ENCODE measurements at places on chromosomes 4 and X.

GRCh38 chr4:36111172-36111571 lies 133.1 kb downstream of the ARAP2 start:
- DNase-seq = no peak

DNA sequence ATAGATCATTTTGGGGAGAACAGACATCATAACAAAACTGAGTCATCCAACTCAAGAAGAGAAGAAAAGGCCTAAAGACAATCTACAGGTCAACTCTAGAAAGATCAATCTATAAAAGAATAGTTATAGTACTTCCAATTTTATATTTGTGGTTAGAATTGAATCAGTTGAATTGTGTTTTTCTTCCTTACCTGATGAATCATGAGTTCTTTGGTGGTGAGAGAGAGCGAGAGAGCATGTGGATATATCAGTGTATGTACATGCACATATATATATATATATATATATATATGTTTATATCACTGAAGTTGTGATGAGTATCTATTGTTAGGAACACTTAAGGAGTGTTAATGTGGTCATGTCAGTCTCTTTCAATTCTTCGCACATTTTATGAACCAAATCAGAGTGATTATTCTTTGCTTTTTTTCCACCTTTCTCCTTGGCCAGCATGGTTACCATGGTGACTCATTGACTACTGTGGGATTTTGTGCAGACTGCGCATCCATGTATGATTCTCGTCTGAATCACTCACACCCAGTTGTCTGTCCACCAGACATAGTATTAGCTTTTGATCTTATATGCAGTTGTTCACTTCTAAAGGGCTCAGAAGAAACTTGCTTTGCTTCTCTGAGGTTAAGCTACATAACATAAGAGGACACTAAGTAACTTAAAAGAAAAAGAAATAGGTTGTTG lies 90.4 kb upstream of the RAB40AL start:
- DNase-seq = no peak

- DNase-seq = no peak
Observed at GRCh38 chrX:151515237-151515636, 48.2 kb upstream of the PASD1 start.

DNA sequence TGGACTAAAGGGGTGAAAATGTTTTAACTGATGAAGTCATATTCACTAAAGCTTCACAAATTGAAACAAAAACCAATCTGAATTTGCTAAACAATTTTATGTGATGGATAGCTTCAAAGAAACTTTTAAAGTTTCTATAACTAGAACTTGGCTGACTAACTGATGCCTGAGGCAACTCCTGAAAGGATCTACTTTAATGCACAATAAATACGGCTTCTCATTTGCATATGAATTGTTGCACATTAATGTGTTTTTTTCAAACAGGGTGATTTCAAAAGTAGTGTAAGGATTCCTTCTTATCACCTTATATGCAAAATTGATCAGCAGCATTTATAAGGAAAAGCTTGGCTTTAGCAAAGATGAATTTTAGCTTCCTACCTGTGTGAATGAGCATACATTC lies 58.4 kb upstream of the ATOH1 start:
- DNase-seq = no peak

GRCh38 chr4:118282692-118283091 lies 70.1 kb downstream of the PRSS12 start:
- DNase-seq = no peak

DNA sequence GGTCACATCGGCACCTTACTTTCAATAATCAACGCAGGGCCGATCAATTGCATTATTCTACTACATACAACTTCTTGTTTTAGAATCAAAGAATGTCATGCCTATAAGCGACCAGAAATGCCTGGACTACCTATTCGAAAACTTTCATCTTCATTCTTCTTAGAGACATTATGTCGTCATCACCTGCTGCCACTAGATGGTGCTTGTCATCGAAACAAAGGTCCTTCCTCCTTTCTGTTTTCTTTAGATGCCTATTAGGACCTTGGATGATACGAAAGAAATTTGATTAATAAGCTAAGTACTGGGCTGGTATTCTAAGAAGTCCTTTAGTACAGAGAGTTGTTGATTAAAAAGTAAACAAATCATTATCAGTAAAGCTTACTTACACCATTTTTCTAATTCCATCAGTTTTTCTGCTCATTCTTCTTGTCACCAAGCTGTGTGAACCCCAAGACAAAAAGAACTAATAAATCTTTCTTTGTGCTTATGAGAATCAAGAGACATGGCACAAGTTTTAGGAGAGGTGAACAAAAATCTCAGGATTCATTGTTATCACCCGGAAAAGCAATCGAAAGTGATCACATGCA lies 154.5 kb upstream of the SLC4A4 start:
- no peak for DNase-seq

DNA sequence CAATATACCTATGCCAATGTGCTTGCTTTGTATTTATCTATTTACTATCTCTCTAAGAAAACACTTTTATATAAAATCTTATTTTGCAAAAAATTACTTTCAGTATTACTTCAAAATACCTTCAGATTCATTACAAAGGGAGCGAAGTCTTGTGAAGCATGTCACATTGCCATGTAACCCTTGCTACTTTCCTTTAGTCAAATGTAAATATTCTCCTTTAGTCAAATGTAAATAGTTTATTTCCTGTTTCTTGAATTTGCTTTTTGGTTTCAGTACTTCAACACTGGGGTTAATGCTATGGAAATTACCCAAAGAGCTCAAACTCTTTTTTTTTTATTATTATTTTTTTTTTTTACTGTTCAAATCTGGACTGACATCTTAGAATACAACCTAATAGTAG lies 383.3 kb downstream of the GRXCR1 start:
- no peak for DNase-seq

- DNase-seq = peak; percentile 8
Observed at GRCh38 chrX:70755850-70756249, 152.7 kb downstream of the TEX11 start.

- DNase-seq = no peak
Observed at GRCh38 chrX:103663981-103664762, 22.3 kb downstream of the MORF4L2 start.

- DNase-seq = no peak
Observed at GRCh38 chr4:4800646-4801408, 58.6 kb upstream of the MSX1 start.

- DNase-seq = no peak
Observed at GRCh38 chr4:123651066-123651465, 254.5 kb downstream of the SPRY1 start.

DNA sequence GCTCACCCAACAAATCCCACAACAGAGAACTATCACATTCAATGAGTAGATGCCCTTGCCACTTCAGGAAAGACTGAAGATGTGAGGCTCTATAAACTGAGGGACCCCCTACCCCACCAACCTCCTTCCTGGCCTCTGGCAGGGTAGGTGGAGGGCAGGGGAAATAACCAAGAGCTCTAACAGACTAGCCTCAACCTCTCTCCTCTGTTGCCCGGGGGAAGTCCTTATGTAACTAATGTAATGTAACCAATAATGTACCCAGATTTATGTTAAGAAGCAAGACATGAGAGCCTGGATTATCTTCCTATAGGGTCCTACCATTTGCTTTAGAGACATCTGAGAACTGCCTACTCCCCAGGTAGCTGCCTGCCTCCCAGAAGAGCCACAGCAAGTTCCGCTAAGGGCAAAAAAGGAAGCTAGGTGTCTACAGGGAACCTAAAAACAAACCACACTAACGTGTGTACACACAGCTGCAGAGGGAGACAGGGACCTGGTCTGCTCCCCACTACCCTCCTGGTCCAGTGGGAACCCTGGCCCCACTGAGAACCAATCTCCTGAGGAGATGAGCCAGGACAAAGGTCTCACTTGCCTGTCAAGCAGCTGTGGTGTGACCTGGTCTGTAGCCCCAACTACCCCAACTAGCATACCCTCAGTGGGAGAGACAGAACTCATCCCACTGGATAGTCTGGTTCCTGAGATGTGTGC lies 17.7 kb downstream of the OTUD5 start:
- no peak for DNase-seq

DNA sequence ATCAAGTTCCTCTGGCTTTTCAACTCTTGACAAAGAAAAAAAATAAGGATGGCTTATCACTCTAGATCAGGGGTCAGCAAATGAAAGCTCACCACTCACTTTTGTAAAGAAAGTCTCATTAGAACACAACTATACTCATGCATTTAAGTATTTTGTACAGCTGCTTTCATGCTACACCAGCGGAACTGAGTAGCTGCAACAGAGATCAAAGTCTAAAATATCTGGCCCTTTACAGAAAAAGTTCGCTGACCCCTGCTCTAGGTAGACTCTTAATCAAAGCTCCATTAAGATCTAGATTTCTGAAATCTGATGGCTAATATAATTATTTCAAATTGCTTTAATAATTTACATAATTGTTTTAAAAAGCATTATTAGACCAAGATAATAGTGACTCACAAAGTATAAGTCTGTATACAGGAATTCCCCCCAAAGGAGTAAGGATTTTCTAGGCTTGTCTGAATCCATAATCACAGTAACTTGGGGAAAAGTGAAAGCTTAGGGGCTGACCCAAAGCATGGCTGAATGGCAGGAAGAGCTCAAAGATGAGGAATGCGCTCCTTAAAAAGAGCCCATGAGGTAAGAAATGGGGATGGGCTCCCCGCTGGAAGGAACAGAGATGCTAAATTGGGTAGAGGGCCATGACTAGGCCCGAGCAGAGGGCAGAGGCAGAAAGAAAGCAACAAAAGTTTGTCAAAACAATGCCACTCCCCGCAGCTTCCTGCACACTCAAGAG lies 140.3 kb downstream of the SH3KBP1 start:
- DNase-seq = no peak

- DNase-seq = no peak
Observed at GRCh38 chr4:929096-929765, 2.9 kb downstream of the GAK start.

- DNase-seq = no peak
Observed at GRCh38 chr4:110211007-110211769, 12.8 kb upstream of the ELOVL6 start.

DNA sequence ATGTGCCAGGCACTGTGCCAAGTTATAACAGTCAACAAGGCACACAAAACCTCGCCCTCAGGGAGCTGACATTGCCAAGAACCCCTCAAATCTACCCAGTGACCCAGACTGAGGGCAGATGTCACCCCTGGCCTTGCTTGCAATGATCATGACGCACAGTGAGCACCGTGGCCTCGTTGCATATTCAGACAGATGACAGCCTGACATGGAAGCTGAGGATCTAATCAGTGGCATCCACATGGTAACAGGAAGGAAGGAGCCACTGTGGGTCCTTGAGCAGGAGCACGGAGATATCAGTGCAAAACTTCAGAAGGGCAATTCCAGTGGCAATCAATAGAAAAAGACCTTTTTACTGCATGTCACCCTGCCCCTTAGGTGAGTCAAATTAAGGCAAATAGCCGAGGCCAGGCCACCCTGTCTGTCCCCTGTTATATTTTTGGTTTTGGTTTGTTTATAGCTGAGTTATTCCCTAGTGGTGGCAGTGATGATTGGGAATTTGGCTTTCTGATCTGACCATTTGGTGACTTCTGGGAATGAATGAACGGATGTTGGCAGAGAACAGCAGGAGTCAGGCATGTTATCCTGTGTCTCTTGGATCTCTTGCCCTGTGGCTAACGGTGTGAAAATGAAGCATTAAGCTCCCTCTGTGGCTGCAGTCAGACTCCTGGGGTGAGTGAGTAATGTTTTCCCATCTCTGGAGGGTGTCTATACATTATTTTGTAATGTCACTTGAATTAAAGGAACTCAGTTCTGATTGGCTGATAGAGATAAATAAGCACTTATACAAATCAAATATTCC lies 20.4 kb downstream of the WDR13 start:
- no peak for DNase-seq

GRCh38 chr4:176001151-176002006 lies 64.3 kb upstream of the WDR17 start:
- DNase-seq = no peak

- DNase-seq = no peak
Observed at GRCh38 chrX:68571292-68571609, 72.4 kb downstream of the YIPF6 start.

- DNase-seq = no peak
Observed at GRCh38 chr4:89640620-89641366, 196.2 kb downstream of the SNCA start.

DNA sequence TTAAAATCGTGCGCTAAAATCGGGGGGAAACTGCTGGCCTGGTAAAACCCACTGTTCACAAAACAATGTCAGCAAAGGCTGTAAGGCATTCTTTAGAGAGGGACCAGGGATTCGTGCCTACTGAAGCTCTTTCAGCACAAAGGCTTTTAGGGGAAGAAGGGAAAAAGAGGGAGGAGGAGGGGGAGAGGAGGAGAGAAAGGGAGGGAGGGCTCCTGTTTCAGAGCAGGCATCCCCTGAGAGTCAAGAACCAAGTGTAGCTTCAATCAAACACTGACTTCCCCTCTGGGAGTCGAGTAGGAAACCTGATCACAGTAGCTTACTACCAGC lies 9.5 kb downstream of the BCOR start:
- no peak for DNase-seq

DNA sequence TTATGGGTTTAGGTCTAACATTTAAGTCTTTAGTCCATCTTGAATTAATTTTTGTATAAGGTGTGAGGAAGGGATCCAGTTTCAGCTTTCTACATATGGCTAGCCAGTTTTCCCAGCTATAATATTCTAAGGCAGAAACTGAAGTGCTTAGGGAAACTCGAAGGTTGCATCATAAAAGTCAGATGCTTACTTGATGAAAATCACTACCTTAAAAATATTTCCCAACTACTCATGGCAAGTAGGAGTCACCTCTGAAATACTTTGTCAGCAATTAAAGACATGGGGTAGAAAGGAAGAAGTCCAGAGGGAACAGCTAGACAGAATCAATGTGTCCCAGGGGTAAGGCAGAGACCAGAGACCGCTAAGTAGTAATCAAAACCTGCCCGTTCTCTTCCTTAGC lies 6.3 kb upstream of the AP1S2 start:
- DNase-seq = no peak

DNA sequence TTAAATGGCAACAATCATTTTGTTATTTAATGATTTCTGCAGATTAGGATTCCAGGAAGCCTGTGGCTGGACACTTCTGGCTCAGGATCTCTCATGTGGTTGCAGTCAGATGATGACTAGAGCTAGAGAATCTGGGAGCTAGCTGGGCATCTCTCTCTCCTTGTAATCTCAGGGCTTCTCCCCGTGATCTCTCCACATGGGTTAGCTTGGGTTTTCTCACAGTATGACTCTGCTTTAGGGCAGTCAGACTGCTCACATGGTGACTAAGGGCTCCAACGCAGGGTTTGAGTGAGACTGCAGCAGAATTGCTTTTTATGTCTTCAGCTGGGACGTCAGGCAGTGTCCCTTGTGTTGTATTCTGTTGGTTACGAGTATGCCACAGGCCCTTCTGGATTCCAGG lies 361.4 kb downstream of the CBLL2 start:
- no peak for DNase-seq

DNA sequence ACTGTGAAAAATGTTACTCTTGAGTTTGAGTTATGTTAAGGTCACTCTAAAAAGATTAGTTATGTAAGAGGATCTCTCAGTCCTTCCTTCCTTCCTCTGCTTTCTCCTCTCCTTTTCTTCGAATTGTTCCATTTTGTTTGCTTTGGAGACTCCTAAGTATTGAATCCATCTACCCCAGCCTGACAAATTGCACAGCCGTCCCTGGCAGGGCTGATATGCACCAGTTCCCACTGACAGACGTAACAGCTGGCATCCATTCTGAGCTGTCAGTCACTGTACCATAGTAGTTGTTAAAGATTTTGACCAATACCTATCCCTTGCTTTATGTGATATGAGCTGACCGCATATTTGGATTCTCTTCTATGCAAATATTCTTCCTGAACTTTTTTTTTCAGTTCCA lies 210.7 kb upstream of the IGFBP7 start:
- no peak for DNase-seq
